ENCODE measurements at places on chromosomes 4 and X.
A peak's percentile ranks its signal among the peaks of the same experiment; 100 is the strongest.

- no peak for DNase-seq
Observed at GRCh38 chr4:26884486-26884988, 23.9 kb downstream of the STIM2 start.

- DNase-seq, result no peak
Observed at GRCh38 chr4:150817804-150818528, 197.1 kb downstream of the LRBA start.

- no peak for DNase-seq
Observed at GRCh38 chrX:10576777-10577447, 43.5 kb downstream of the MID1 start.

GRCh38 chr4:46450556-46450955 lies 60.6 kb upstream of the GABRA2 start:
- no peak for DNase-seq

DNA sequence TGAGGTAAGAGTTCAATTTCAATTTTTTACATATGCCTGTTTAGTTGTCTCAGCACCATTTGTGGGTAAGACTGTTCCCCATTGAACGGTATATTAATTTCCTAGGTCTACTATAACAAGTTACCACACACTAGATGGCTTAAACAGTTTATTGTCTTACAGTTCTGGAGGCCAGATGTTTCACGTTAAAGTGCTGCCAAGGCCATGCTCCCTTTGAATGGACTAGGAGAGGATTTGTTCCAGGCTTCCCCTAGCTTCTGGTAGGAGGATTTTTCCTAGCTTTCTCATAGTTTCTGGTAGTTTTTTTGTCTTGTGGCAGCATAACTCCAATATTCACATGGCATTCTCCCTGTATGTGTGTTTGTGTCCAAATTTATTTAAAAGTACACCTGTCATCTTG lies 149.3 kb upstream of the CYSLTR1 start:
- DNase-seq, result no peak

DNA sequence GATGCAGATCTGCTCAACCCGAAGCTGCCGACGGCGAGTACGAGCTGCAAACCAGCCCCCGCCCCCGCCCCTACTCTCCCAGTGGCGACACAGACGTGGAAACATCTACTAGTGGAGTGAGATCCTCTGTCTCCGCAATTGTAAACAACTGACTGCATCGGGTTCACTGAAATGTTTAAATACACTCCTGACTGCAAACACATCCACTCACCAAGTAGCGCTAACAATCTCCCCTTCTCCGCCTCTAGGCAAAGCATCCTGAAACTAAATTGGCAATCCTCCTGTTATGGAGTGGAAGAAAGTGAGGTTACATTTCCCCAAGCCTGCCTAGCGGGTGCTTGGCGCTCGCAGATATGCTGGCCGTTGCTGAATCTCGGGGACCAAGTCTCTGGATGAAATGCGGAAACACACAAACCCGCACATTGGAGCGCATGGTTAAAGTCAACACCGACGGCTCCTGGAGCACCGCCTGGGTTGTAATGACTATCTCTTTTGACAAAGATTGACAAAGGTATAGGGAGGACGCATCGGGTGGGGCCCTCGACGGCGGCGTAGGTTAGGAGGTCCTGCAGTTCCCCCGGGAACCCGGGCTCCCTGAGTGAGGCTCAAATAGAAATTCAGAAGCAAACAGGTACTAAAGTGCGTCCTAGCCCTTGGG lies 117.0 kb upstream of the TEX13C start:
- no peak for DNase-seq

DNA sequence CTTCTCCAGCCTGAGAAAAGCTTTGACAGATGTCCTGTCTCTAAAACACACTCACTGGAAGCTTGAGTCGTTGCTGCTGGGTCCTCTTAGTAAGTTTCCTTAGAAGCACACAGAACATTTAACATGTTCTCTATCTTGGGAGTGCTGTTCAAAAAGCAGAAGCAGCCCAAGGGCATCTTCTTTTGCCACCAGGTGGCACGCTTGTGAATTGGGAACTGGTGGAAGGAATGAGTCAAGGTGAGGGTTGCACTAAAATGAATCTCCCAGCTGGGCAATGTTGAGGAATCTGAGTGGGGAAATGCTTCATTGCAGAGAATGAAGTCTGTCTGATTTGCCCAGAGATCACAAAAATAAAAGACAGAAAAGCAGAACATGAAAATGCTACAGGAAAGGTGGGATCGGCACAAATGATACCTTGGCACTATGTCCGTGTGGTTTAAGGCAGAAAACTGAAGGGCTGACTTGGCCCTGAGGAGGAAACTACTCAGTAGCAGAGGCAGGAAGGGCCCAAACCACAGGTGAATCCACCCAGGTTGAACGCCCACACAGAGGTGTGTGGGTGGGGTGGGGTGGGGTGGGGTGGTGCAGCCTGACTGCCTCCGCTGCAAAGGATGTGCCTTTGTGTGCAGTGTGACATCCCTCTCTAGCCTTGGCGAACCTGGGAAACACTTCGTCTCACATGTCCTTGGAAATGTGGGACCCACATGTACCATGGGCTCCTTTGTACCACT lies 26.0 kb downstream of the KIT start:
- DNase-seq, result peak; percentile 16

DNA sequence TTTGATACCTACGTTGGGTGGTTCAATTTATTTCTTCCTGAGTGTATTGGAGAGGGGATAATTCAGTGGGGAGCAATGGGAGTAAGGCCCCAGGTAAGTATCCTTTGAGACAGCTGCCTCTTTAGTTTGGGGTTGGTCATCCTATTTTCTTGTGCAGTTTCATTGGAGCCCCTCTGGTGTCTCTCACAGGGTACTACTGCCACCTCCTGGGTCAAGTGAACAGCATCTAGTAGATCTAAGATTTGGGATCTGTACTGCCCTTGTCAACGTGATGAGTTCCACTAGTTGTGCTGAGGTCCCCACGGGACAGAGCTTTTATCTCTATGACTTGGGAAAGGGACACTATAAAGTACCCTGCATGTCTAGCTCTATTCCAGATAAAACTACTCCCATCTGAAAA lies 80.6 kb downstream of the PBDC1 start:
- peak; percentile 1 for DNase-seq

- DNase-seq, result no peak
Observed at GRCh38 chrX:50705042-50705441, 109.0 kb downstream of the SHROOM4 start.

DNA sequence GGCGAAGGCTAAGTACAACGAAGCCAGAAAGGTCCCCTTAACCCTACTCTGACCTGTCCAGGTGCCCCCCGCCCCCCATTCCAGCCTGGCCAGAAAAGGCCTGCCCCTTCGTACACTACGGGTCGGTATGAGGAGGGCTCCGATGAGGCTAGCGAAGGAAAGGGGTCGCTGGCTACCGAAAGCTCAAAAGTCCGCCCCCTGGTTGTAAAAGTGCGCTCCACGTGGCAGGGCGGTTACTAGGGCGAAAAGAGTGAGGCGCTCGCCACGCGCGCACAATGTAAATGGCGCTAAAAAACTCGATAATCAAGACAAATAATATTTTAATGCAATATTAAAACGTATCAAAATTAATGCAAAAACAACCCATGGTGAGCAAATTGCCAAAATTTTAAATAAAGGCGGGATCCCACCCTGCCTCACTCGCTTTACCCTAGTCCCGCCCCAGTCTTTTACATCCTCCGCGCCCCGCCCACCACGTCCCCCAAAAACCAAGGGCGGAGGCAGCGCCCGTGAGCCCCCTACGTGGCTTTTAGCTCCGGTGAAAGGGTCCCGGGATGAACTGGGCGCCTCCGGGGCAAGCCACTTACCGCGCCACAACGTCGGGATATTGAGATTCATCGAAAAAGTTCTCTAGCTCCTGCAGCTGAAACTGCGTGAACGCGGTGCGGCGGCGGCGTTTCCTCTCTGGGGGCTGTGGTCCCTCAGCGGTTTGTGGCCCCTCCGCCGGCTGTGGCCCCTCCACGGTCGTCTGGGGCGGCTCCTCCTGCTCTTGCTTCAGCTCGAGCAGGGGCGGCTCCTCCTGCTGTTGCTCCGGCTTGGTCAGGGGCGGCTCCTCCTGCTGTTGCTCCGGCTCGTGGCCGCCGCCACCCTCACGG lies 929 bp downstream of the ESX1 start:
- no peak for DNase-seq

GRCh38 chrX:54786967-54787366 lies 11.1 kb downstream of the ITIH6 start:
- no peak for DNase-seq

DNA sequence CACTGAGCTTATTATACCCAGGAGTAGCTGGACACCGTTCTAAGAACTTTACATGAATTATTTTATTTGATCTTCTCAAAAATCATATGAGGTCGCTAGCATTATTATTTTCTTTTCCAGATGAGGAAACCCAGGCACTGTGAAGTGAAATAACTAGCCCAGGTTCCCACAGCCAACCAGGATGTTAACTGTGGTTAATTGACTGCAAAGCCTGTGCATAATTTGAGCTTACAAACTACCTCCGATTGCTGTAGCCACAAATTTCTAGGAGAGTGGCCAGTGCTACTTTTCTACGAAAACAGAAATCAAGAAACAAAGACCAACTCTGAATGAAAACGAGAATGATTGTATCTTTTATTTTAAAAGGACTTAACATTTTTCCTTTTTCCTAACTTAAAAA lies 27.2 kb downstream of the SPRY1 start:
- no peak for DNase-seq

- no peak for DNase-seq
Observed at GRCh38 chrX:54921427-54922021, 900 bp downstream of the TRO start.

GRCh38 chr4:88418411-88418810 lies 38.5 kb upstream of the HERC5 start:
- no peak for DNase-seq

DNA sequence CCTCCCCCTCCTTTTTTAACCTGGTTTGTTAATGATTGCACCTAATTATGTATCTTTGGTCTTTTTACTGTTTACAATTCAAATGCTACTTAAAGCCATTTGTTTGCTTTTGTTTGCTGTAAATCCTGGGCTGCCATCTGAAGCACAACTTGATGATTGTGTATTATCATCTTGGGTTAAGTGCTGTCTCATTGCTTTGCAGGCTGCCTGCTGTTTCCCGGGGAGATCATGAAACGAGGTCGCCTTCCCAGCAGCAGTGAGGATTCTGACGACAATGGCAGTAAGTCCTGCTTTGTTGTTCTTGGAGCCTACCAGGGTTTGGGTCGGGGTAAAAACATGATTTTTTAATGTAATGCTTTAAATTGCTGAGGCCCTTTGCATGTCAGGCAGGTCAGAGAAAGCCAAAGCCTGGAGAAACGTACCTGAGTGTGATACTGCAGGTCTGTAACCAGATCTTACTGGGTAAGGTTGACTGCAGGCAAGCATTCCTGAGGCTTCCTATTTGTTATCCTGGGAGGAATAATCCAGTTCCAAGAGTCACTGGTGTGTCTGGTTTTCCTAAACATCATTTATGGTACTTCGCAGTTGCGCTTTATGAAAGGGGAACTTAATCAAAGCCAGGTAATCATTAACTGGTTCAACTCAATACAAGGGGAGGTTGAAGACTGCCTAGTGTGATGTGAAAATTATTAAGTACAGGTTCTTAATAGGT lies 22.2 kb downstream of the JADE1 start:
- DNase-seq, result no peak

DNA sequence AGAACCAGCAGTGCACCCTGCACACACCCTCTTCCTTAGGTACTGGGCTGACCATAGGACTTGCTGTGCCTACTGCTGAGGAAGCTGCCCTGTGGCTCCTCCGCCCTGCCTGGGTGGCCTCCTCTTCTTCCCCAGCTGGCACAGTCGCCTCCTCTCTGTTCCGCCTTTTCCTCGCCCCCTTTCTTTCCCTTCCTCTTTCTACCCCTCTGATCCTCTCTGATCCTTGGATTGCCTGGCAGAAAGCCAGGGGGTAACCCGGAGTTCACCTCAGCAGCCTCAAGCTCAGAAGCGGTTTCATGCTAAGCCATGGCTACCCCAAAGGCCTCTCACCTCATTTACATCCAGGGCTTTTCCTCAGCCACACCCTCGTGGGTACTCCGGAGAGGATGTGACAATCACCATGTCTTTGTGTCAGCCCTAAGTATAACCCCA lies 136.2 kb downstream of the SMIM20 start:
- no peak for DNase-seq

- no peak for DNase-seq
Observed at GRCh38 chr4:150007512-150007911, 70.7 kb upstream of the DCLK2 start.

GRCh38 chr4:180394312-180394711 lies 1848.9 kb upstream of the TENM3 start:
- DNase-seq, result no peak

- no peak for DNase-seq
Observed at GRCh38 chr4:104169437-104169836, 325.3 kb downstream of the CXXC4 start.

DNA sequence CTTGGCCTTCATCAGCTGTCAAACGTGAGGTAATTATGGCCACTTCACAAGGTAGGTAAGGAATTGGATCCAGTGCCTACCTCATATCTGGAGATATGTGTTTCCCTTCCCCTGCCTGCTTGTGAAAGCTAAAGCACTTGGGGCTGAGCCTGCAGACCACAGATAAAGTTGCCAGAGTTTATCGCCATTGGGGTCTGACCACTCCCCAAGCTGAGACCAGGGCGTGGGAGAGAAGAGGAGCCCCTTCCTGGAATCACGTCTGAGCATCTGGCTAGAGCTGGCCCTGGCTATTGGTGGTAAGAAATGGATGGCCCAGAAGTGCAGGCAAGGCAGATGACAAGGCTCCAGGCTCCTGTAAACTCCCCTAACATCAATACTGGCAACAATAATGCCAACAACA lies 2.7 kb downstream of the ALAS2 start:
- no peak for DNase-seq

- DNase-seq, result no peak
Observed at GRCh38 chrX:152913346-152913745, 15.5 kb downstream of the ZNF185 start.

DNA sequence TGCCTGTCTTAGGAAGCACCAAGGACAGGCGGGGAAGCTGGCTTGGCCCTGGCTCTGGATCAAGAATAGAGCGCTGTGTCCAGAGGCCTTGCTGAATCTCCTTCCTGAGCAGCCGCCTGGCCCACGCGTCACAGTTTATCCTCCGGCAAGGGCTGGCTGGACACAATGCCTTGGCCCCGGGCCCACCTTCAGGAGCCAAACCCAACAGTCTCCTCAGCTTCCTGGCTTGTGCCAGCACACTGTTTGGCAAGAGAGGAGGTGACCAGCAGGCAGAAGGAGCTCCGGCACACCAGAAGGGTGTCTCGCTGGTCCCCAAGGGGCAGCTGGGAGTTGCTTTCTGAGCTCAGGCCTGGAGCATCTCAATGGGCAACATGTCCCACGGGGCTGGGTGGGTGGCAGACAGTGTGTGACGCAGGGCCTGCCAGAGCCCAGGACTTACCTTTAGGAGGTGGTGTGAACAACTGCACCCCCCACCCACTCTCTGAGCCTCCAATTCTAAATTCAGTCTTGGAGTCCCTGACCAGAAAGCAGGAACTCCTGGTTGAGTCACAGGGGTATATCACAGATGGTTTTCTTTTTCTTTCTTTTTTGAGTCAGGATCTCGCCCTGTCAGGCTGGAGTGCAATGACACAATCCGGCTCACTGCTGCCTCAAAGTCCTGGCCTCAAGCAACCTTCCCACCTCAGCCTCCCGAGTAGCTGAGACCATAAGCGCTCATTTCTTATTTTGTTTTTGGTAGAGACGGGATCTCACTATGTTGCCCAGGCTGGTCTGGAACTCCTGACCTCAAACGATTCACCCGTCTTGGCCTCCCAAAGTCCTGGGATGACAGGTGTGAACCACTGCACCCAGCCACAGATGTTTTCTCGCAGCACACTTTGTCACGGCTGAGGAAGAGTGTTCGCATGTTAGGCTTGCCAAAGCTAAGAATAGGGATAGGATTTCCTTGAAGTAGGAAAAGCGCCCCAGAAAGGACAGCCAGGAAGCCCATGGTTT lies 361.2 kb downstream of the BCOR start:
- no peak for DNase-seq

- DNase-seq, result no peak
Observed at GRCh38 chrX:33086886-33087285, 124.5 kb downstream of the DMD start.

Data from stimulated activated CD4-positive, alpha-beta T cell treated with anti-CD3 and anti-CD28 coated beads, Interleukin-1b, Interleukin-23, amount 100 ng/mL, for 1 hour (primary cell).